Caudate nucleus (tissue), 63 donors: ENCODE measurements at places on chromosomes 13 and 19.

DNA sequence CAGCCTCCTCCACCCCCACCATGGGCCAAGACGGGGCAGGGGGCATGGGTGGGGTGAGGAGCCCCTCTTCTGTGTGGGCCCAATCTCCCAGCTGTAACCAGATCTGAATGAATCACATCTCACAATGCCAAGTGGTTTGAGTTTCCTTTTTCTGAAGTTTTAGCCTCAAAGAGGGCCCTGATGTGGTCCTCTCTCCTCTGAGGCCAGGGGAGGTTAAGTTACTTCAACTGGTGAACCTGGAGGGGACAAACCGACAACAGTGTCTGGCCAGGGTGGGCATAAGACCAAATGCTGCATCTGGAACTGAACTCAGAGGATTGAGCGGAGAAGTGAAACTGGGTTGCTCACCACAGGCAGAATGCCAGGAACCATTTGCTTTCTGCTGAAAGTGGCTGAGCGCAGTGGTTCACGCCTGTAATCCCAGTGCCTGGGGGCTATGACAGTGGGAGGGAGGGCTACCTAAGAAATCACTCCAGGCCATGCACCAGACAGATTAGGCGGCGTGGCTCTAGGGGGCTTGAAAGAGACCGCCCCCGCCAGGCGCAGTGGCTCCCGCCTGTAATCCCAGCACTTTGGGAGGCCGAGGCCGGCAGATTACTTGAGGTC is 15.4 kb upstream of the IRGC start:
- peak; percentile 2 for DNase-seq

- DNase-seq = no peak
These were observed 5.5 kb upstream of the YJEFN3 start for GRCh38 chr19:19523177-19523576.

- no peak for DNase-seq
These were observed 187.0 kb upstream of the EDNRB start for GRCh38 chr13:78105656-78106055.

- no peak for DNase-seq
These were observed 72.2 kb downstream of the MAP4K1 start for GRCh38 chr19:38545596-38545995.
